Activated CD4-positive, alpha-beta T cell treated with anti-CD3 and anti-CD28 coated beads for 36 hours (primary cell): ENCODE measurements at places on chromosomes 7 and 10.

DNA sequence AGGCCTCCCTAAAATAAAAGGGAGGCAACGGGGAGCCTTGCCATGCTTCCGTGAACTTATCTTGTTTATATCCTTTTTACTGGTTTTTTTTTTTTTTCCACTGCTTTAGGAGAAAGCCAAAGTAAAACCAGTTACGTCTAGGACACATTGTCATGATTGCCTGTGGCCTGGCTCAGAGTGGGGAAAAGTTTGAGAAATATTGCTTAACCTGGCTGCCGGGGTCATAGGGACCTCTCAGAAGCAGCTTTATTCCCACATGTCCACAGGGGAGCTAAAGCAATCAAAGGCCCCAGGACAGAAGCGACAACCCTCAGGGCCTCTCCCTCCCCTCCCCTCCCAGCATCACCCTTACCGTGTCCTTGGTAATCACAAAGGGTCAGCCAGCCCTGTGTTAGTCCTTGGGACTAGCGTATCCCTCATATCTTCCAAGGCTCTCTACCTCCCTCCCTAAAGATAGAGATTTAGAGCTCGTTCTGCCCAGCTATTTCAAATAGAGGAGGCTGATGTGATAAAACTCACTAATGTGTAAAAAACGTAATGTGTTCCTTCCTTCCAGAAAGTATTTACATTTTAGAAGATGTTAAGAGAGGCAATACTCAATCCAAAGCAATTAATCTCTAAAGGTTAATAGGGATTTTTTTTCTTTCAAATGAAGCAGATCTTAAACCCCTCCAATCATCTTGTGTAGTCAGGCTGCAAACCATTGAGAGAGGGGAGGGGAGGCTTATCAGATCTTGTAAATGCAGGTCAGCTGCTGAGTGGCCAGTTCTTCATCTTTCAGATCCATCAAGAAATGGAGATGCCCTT, 64.8 kb upstream of the PRKAR2B start:
- DNase-seq: no peak

DNA sequence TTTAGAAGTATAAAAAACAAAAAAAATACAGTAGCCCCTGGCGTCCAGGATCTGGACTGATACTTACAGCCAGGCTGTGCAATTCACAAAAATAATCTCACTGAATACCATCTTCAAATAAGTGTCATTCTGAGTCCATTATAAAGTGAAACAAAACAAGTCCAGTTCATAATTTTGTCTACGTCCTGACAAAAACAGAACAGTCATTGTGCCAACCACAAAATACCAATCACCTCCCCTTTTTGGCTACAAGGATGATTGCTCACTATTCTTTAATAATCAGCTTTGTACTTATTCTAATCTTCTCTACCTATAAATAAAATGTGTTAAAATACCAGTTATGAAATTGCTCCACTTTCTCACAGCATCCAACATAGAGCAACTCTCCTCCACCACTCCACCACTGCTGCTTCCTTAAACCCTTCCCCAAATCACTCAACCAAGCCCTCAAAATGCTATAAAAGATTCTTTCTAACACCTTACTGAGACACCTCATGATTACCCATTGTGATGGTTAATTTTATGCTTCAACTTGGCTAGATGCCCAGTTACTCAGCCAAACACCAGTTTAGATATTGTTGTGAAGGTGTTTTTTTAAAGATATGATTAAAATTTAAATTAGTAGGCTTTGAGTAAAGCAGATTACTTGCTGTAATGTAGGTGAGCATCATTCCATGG, 479.8 kb upstream of the SEMA3A start:
- no peak for DNase-seq

- no peak for DNase-seq
Observed at GRCh38 chr7:13508586-13508985, 480.9 kb downstream of the ETV1 start.

DNA sequence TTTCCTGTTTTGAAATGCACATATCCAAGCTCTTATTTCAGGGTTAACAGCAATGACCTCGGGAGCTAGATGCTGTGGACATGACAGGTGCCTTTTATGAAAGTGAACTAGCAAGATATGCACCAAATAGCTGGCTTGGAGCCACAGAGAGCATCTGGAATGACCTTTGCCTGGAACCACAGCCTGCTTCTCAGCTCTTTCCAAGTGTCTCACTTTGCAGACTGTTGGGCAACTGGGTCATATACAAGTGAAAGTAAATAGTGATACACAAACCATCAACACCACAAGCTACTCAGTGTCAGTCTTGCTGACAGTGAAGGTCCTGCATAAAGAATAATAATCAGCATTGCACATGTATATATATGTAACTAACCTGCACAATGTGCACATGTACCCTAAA, 183.5 kb downstream of the RNF133 start:
- DNase-seq: no peak

DNA sequence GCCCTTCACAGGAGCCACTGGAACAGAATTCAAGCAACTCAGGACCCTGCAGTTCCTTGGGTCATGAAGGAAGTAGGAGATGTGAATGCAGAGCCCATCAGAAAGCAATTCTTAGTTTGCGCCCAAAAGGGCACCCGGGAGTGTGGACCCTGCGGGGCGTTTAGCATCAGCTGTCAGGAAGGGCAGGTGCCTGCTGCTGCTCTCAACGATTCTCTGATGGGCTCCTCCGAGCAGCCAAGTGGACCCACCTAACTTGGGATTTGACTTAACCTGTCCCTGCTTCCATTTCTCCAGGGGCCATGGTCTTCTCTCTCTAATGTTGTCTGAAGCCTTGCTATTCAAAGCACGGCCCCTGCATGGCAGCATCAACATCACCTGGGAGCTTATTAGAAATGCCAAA, 17.1 kb downstream of the CPA5 start:
- no peak for DNase-seq

GRCh38 chr10:70477661-70478162, 855 bp upstream of the PALD1 start:
- DNase-seq: peak; percentile 89

DNA sequence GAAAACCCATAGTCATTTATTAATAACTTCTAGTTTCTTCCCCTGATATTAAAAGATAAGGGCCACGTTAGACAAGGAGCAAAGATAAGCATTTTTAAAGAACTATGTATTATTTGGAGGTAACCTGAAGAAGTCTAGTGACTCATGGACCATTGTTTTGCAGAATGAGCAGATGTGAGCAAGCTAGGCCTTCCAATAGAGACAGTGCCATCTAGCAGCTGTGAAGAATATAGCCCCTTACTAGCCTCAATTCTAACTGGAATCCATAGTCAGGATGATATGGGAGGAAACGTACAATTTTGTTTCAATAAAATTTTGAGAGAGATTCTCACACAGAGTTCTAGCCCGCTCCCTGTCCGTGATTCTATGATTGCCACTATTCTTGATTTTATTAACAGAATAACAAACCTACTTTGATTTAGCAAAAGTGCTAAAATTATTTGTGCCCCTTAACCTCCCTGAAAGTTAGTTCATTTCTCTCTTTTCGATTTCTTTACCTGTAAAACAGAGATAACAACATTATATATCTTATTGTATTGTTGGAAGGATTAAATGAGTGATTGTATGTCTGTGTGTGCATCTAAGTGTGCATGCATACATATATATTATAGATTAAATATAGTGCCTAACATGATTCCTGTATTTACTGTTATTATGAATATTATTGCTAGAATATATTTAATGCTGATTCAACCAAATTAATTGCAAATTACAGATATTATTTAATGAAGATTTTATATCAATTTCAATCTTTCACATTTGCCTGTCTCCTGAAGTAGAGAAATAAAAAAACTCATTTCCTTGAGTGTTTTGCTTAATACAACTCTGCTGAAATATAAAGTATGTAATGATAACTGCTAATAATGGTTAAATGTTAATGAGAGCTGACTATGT, 22.7 kb downstream of the FAM237B start:
- peak; percentile 8 for DNase-seq

GRCh38 chr10:47092376-47092775, 181.1 kb downstream of the PTPN20 start:
- no peak for DNase-seq

- no peak for DNase-seq
Observed at GRCh38 chr7:90383422-90383821, 19.8 kb upstream of the CLDN12 start.

- DNase-seq: no peak
Observed at GRCh38 chr10:36493516-36493880, 631.9 kb upstream of the ANKRD30A start.

GRCh38 chr10:14588084-14588937, 186.4 kb downstream of the FAM107B start:
- peak; percentile 77 for DNase-seq
